ENCODE measurements at places on chromosomes 12 and 14. TPM values are rescaled to one million over a fixed set of nuclear protein-coding genes. Genes with fewer than 3 reads are reported as not detected.

DNA sequence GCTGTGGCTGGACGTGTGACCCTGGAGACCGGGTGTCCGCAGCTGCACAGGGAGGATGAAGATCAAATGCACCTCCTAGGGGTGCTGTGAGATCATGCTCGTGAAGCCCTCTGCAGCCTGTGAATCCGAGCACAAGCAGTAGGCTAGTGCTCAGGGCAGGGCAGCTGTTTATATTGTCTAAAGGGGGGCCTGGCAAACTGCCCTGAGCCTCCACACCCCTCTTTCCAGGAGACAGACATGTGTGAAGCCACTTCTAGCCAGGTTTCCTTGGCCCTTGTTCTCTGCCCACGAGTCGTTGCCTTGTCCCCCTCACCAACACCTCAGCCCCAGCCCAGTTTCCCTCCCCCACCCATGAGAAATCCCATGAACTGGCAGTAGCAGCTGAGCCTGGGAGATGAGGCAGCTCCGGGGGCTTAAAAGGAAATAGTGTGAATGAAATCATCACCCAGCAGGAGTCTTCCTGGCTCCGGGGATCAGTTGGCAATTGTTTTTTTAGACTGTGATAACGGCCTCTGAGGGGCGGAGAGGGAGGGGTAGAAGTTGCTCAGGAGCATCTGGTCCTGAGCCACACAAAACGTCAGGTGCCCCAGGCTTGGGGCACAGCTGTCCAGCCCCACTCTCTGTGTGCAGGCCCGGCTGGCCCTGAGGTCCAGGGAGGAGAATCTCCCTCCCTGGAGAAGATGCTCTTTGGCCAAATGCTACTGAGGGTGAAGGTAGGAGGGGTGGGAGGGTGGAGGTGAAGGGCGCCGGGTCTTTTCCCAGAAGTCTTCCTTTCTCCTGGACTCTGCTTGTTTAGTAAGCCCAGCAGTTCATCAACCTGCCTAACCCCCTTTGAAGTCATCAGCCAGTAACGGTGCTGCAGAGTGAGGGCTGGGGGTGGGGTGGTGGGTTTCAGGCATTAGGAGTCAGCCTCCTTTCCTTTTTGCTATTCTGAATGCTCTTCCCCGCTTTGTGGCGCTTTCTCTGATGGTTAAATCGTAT is 4.0 kb downstream of the FGF6 start:
- H3K4me3 ChIP-seq: no peak overlapping the region
- no peaks in the 10 kb centered on the region for H3K27me3 ChIP-seq
- H3K27ac ChIP-seq: no peak overlapping the region
- no peak for DNase-seq

DNA sequence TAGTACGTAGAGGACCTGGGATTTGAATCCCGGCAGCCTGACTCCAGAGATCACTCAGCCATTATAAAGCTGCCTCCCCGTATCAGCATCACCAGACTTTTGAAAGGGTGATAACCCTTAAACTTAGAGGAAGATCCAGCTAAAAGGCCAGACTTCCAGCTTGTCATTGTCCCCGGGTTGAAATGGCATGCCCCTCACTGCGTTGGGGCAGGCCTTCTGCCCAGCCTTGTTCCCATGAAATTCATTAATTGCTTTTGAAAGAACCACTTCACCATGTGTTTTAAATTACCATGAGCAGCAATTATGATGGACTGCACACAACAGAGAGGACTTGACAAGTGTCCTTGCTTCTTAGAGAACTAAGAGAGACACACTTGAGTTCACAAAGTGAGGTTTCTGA is 269.6 kb upstream of the CRY1 start:
- no peak overlapping the region for H3K4me3 ChIP-seq
- H3K27me3 ChIP-seq: no peaks in the 10 kb centered on the region
- no peak for DNase-seq
- no peaks in the 10 kb centered on the region for H3K4me1 ChIP-seq
- H3K36me3 ChIP-seq: no peaks in the 10 kb centered on the region

DNA sequence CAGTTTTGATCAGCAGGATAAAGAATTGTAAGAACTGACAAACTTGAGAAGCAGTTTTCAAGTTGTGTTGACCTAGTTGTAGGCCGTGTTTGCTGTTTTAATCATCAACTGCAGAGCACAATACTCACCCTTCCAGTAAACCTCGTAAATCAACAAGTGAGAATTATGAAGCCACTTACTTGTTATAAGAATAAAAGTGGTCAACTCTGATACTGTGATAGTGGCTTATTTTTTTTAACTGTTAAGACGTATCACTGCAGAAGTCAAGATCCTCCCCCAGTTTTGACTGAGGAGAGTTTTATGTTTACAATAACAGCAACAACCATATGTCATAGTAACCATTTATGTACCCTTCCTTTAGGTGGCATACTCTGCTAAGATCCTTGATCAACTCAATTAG is 100.8 kb upstream of the DACT1 start:
- no peak overlapping the region for H3K27ac ChIP-seq
- no peaks in the 10 kb centered on the region for H3K4me1 ChIP-seq
- no peak for DNase-seq
- no peaks in the 10 kb centered on the region for H3K36me3 ChIP-seq
- H3K4me3 ChIP-seq: no peak overlapping the region
- no peaks in the 10 kb centered on the region for H3K27me3 ChIP-seq

DNA sequence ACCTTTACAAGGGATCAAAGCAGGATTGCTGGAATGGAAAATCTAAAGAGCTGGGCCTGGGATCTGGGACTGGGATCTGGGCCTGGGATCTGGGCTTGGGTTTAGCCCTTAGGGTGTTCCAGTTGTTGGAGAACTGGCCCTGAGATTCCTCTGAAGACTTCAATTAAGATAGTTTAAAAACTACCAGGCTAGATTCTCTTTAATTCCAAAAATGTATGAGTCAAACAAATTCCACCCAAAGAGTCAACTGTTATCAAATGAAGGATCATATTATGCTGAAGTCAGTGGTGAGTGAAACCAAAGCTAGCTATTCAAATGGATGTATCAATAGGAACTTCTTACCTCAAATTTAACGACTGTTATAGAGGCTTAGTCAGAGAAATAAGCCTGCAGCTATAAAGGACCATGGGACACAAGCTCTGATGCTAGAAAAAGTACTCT is 40.5 kb downstream of the LIMA1 start:
- DNase-seq: no peak
- no peaks in the 10 kb centered on the region for H3K4me1 ChIP-seq
- H3K36me3 ChIP-seq: no peaks in the 10 kb centered on the region
- no peak overlapping the region for H3K4me3 ChIP-seq

DNA sequence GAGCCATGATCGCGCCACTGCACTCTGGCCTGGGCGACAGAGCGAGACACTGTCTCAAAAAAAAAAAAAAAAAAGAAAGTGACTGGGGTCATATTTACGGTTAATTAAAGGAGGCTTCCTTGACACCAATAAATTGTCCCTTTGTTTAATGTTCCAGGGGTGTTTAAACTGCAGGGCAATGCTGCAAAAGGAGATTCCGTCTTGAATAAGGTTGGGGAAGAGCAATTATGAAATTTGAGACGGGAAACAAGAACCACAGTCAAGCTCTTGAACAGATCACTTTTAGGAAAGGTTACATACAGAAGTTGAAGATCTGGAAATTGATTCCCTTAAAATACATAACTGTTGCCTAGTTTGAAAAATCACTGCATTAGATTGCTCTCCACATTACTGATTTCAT is 292.9 kb downstream of the DAD1 start:
- no peaks in the 10 kb centered on the region for H3K27me3 ChIP-seq
- no peak for DNase-seq
- no peaks in the 10 kb centered on the region for H3K4me1 ChIP-seq

- no peak for DNase-seq
- H3K4me1 ChIP-seq: peaks cover 3% of the 10 kb centered on the region
- no peaks in the 10 kb centered on the region for H3K27me3 ChIP-seq
These were observed 31.9 kb downstream of the USP15 start for GRCh38 chr12:62291864-62292760.

AQP2 gene
- polyA plus RNA-seq: 0.05 TPM

Data from thymus (tissue), 14 donors.